ENCODE measurements at places on chromosomes 6 and 20.

- no peak for DNase-seq
Observed at GRCh38 chr6:44606976-44607375, 219.5 kb downstream of the CDC5L start.

GRCh38 chr6:105270511-105270910 lies 90.7 kb upstream of the POPDC3 start:
- no peak for DNase-seq

DNA sequence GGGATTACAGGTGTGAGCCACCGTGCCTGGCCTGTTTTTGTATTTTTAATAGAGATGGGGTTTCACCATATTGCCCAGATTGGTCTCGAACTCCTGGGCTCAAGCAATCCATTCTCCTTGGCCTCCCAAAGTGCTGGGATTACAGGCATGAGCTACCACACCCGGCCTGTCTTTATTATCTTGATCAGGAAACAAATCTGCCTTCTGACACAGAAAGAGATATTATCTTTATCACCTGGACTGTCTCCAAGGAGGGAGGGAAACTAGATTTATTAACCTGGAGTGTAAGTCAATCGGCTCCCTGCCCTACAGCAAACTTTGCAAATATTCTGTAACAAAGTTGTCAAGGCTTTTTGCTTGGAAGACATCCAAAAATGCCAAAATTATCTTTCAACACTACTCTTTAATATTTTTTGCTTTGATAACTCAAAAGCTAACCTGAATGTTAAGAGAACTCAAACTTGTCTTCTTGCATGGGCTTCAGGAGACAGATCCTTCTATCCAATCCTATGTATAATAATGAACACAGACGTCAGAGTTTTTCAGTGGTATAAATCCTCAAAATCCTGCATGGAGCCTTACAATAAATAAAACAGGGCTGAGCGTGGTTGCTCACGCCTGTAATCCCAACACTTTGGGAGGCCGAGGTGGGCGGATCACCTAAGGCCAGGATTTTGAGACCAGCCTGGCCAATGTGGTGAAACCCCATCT lies 85.0 kb upstream of the LOC128125822 start:
- no peak for DNase-seq

GRCh38 chr6:52489881-52490280 lies 69.7 kb downstream of the EFHC1 start:
- DNase-seq, result no peak

DNA sequence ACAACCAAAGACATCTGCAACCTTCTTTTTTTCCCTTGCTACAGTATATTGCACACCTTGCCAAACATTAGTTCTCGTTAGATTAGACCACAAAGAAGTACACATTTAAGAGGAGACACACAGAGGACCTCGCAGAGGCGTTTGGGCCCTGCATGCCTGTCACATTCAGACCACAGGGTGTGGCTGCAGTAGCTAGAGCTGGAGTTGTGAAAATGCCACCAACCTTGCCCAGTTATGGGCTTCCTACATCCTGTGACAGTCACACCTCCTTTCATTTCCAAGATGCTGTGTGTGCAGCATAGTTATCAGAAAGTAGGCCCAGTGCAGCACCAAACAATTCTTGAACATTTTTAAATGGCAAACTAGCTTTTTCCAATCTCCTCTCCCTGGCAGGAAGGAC lies 2.4 kb downstream of the SYNE1 start:
- peak; percentile 9 for DNase-seq

DNA sequence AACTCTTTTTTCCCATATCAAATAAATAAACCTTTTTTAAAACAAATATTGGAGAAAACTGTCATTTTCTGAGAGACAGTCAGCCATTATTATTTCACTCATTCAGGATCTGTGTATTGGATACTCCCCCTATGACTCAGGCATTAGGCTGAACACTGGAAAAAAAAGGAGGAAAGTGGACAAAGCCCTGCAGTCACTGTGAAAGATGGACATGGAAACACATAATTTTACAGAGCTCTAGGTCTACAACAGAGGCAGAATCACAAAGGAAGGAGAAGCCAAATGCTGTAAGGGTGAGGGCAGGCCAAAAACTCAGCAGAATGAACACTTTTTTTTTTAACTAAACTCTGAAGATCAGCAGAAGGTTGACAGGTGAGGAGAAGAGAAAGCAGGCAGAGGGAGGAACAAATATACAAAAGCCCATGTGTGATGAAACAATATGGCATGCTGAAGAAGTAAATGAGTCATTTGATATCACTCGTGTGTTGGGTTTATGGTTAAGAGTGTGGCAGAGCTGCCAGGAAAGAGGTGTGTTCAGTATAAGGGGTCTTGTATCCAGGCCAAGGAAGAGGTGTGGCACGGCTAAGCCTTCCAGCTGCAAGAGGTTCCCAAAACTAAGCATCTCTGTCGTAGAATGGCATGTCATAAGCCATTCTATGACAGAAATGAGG lies 39.1 kb downstream of the EPB41L2 start:
- no peak for DNase-seq

GRCh38 chr20:16381444-16381843 lies 191.8 kb downstream of the KIF16B start:
- DNase-seq, result no peak

- DNase-seq, result no peak
Observed at GRCh38 chr6:159505140-159505922, 187.7 kb downstream of the SOD2 start.

GRCh38 chr6:34650823-34651222 lies 45.7 kb downstream of the ILRUN start:
- no peak for DNase-seq

- peak; percentile 49 for DNase-seq
Observed at GRCh38 chr6:31474871-31475286, 23.1 kb upstream of the MICB start.

DNA sequence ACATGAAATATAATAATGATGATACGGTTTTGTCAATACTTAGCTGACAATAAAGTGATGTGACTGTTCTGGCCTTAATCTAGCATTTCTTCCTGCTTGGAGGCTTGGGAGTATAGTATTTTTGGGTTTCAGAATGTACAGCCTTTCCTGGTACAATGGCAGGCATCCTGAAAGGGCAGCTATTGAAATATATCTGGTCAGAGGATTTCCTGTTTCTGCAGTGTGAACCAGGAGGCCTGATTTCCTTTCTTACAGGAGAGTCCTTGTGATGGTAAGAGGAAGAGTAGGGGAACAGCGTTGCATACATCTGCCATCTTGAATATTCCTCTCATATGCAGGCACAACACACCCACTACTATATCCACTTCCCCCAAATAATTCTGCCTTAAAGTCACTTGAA lies 93.7 kb downstream of the MYO6 start:
- DNase-seq, result no peak

DNA sequence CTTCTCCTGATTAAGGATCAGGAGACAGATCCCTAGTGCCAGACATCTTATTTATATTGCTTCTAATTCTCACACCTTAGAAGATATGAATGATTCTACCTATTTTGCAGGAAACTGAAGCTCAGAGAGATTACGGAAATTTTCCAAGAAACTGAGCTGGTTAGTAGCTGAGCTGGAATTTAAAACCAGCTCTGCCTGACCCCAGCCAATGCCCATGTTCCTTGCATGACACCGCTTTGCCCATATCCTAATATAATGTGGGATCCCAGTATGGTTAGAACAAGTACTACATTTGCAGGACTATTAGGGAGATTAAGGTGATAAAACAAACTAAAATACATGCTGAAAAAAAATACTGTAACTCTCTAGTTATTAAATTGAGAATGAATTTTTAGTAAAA lies 1.9 kb downstream of the TMEM30A start:
- DNase-seq, result no peak

GRCh38 chr20:17965042-17965697 lies 3.4 kb downstream of the SNX5 start:
- no peak for DNase-seq

GRCh38 chr6:138593124-138593877 lies 94.0 kb upstream of the NHSL1 start:
- DNase-seq, result peak; percentile 54

DNA sequence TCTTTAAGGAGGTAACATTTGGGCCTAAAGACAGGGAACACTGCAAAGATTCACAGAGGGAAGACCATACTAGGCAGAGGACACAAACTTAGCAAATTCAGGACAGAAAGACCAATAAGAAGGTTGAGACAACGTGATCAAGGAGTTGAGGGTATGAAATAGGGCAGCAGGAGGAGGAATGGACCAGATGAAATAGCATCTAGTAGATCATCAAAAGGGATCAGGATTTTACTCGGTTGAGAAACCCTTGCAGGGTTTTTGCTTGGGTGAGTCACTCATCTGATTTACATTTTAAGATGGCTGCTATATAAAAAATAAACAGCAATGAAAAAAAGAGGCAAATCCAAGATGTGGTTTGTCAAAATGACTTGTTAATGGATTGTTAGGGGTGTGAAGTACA lies 4.7 kb downstream of the BCLAF1 start:
- DNase-seq, result no peak

DNA sequence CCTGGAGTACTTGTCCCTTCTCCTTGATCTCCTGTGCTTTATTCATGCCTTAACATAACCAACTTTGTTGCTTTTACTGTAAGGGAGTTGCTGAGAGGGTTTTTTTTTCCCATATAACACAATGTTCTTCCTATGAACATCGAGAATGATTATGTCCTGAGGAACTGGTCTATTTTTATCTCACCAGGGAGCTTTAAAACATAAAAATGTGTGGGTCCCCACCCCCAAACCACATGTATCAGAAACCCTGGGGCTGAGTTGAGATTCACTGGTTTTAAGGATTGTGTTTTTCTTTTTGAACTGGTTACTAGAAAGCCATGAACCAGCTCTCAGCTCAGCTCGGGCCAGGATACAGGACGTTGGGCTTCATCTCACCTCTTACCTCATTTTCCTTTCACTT lies 118.5 kb upstream of the JAG1 start:
- DNase-seq, result no peak

DNA sequence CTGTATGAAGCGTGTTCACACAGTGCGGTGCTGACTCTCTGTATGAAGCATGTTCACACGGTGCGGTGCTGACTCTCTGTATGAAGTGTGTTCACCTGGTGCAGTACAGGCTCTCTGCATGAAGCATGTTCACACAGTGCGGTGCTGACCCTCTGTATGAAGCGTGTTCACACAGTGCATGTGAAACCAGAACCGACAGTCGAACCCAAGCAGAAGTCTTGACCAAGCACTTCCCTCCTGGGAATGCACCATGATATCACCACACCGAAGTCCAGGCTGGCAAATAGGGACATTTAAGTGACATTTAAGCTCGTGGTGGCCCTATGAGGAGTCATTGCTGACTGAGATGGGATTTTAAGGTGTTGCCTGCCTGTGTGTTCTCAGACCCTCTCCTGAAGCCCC lies 11.3 kb upstream of the SERPINB1 start:
- no peak for DNase-seq

- no peak for DNase-seq
Observed at GRCh38 chr6:150370112-150370511, 1.3 kb downstream of the IYD start.

DNA sequence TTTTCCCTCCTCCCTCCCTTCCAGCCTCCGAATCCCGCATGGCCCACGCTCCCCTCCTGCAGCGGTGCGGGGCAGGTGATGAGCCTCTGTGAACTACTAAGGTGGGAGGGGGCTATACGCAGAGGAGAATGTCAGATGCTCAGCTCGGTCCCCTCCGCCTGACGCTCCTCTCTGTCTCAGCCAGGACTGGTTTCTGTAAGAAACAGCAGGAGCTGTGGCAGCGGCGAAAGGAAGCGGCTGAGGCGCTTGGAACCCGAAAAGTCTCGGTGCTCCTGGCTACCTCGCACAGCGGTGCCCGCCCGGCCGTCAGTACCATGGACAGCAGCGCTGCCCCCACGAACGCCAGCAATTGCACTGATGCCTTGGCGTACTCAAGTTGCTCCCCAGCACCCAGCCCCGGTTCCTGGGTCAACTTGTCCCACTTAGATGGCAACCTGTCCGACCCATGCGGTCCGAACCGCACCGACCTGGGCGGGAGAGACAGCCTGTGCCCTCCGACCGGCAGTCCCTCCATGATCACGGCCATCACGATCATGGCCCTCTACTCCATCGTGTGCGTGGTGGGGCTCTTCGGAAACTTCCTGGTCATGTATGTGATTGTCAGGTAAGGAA lies at the start of gene OPRM1:
Gene OPRM1 (plus strand): TSS at position 10 of the 612 bp plus-strand sequence. CDS start 305 bp downstream, at position 315.
- DNase-seq, result peak; percentile 59

GRCh38 chr6:11485271-11485670 lies 52.3 kb upstream of the TMEM170B start:
- no peak for DNase-seq

GRCh38 chr6:11275598-11275997 lies 43.1 kb upstream of the NEDD9 start:
- peak; percentile 12 for DNase-seq

DNA sequence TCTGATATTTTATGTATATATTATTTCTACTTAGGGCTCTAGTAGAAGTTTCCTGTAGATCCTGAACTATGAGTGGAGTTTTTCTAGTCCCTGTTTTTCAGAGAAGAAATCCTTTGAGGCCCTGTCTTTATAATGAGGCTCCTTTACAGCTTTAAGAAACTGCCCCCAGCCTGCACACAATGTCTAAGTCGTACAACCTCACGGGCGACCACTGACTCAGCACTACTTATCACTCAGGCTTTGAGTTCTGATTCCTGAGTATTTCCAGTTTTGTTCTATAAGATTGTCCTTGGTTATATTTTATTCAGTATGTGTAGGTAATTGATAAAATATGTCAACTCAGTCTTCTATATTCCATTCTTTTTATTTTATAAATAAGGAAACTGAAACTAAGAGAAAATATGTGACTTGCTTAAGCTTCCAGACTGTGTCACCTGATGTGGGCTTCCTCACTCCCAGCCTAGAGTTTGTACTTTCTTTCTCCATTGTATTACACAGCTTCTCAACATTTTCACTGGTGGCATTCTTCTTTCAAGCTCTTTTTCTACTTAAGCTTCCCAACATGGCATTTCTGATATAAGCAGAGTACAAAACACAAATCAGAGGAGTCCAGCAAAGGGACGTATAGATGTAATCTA lies 167.0 kb downstream of the TBX18 start:
- DNase-seq, result no peak

DNA sequence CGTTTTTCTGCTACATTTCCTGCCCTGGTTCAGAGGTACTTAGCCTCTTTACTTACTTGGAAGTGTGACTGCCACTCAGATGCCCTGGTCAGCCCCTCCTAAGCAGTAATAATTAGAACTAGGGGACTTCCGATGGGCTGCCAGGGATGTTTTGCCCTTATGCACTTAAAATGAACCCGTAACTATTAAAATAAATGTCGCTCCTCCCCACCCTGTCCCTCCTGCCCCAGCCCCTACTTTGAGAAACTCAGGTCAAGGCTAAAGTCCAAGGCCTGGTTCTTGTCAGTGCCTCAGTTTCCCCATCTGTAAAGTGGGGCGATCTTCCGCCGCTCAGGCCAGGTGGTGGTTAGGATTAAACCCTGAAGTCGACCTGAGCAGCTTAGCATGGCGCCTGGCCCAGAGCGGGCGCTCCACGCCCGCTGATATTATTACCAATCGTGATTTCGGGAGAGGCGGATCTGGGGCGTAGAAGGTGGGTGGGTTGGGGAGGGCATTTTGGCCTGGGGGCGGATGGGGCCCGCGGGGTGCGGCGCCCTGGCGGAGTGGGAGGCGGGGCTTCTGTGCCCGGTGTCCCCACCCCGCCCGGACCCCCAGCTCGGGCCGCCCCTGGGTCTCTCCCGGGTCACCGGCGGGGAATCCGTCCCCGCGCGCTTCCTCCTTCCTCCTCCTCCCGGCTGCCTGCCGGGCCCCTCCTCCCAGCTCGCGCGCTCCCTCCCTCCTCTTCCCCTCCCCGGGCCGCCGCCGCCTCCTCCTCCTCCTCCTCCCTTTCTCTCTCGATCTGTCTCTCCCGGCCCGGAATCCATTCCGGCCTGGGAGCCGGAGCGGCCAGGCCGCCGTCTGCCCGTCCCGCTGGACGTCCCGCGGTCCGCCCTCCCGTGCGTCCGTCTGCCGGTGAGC lies at the start of gene SRC:
Gene SRC (plus strand): TSS at position 802 of the 897 bp plus-strand sequence. CDS start 38,014 bp downstream, outside the sequence.
- DNase-seq, result peak; percentile 61

- no peak for DNase-seq
Observed at GRCh38 chr20:25525867-25526266, 59.5 kb downstream of the NINL start.

Measured in activated CD4-positive, alpha-beta T cell treated with anti-CD3 and anti-CD28 coated beads for 48 hours (primary cell).